Fibroblast of lung (primary cell): ENCODE measurements at places on chromosomes 5 and 9.

- no peak for DNase-seq
Measured at GRCh38 chr5:52481851-52482250, 305.9 kb upstream of the ITGA1 start.

- peak; percentile 21 for DNase-seq
Measured at GRCh38 chr9:98057138-98057799, 737 bp downstream of the NANS start.

- no peak for DNase-seq
Measured at GRCh38 chr9:112719696-112720095, 1.8 kb upstream of the INIP start.

DNA sequence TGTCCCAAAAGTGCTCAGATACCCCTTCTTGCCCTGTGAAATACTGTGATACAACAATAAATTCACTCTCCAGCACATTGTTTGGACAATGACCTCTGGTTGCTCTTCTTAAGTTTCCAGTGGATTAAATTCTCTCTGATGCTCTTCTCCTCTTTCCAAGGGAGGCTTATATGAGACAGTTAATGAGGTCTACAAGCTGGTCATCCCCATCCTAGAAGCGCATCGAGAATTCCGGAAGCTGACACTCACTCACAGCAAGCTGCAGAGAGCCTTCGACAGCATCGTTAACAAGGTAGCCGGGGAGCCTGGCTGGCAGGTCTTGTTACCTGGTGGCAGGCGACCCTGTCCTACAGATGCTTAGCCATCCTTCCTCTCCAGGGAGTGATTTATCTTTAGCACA lies 226.5 kb downstream of the DOCK8 start:
- no peak for DNase-seq

GRCh38 chr5:154403776-154404387 lies 41.9 kb upstream of the SAP30L start:
- DNase-seq, result no peak
